Stimulated activated CD4-positive, alpha-beta T cell treated with anti-CD3 and anti-CD28 coated beads, Interleukin-2, amount 100 ng/mL, for 48 hours (primary cell): ENCODE measurements at places on chromosomes 6 and 20.

DNA sequence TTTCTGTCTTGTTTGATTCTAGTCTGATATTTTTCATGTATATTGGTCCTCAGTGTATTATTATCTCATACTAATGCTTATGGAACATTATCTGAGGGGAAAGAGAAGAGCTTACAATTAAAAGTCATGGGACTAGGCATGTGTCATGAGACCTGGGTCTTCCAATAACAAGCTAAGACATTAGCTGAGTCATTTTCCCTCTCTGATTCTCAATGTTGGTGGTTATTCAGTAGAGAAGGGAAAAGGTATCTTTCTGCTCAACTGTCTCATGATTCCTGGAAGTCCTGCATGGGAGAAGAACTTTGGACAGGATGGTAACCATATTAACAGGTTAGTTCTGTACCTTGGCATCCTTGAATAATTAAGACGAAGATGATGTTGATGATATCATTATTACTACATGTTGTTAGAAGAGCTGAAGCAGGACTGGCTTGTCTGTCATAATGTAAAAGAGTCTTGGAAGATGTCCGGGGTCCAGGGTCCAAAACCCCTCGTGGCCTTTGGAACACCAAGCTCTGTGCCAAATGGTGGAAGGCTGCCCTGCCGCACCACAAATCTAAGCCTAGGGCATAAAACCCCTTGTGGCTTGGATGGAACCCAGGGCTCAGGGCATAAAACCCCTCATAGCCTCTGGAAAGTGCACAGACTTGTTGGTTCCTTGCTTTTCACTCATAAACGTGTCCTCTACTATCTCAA lies 19.1 kb downstream of the TRIM38 start:
- no peak for DNase-seq

DNA sequence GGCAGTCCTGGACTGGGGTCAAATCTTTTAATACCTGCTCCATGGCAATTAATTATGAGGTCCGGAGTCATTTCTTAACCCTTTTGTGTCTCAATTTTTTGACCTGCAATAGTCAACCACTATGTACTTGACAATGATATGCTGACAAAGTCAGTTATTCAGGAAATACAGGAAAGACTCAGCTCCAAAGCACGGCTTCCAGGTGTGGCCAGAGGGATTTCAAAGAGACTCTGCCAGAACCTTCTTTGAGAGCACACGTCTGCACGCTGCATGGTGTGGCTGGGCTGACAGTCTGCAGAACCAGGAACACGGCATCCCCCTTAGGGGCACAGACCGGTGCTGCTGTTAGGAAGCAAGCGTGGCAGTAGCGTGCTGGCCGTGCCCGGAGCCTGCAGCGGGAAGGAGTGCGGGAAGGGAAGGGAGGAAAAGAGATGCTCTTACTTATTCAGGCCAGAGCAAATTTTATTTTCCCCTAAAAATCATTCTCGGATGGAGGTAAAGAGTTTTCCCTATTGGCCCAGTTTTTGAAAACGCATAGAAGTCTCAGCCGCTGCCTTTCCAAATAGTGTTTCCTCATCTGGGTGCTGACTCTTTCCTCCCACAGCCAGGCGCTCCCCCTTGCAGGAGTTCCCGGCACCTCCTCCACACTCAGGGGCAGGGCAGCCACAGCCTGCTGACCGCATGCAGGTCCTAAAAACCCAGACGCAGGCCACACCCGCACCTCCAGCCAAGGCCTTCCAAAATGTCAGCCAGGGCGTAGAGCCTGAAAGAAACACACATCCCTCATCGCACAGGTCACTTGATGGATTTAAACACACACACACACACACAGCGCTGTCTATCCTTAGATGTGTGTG lies 187.4 kb upstream of the SNX9 start:
- no peak for DNase-seq

DNA sequence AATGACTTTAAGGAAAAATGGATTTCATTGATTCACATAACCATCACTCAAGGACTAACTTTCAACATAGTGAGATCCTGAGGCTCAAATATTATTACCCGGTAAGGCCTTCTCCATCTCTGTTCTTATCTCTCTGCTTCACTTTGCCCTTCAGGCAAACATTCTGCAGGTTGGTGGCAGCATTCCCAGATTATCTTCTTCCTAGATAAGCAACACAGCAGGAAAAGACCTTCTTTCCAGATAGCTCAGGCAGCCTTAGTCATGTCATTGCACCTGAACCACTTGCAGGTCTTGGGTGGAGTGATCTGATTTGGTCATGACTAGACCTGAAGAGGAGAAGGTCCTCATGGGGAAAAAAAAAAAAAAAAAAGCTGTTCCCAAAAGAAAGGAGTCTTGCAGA lies 5.3 kb upstream of the HIVEP2 start:
- DNase-seq, result no peak

DNA sequence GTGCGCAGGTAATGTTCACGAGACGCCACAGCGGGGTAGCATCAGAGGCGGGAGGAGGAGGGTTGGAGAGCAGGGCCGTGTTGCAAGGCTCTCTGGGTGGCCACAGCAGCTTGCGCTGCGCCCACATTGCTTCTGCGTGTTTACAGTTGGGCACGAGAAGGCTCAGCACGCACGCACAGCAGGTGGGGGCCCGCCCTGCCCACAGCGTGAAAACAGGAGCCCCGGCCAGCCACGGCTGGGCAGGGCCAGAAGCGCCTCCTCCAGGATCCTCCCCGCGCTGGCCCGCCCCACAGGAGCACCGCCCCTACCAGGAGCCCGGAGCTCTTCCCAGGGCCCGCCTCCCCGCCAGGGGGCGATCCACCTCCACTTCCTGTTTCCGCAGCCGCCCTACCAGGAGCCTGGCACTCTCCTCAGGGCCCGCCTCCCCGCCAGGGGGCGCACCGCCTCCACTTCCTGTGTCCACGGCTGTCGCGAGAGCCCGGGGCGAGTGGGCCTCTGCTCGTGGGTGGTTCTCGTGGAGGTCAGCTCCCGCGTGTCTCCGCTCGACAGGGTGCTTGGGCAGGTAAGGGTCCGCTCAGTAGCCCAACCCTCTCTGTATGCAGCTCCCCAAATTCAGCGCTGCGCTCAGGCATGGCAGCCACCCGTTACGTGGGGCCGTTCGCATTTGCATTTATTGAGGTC lies at the start of gene FAM50B:
Gene FAM50B (plus strand): TSS at position 449 of the 681 bp plus-strand sequence. CDS start 439 bp downstream, outside the sequence.
- DNase-seq, result peak; percentile 86

DNA sequence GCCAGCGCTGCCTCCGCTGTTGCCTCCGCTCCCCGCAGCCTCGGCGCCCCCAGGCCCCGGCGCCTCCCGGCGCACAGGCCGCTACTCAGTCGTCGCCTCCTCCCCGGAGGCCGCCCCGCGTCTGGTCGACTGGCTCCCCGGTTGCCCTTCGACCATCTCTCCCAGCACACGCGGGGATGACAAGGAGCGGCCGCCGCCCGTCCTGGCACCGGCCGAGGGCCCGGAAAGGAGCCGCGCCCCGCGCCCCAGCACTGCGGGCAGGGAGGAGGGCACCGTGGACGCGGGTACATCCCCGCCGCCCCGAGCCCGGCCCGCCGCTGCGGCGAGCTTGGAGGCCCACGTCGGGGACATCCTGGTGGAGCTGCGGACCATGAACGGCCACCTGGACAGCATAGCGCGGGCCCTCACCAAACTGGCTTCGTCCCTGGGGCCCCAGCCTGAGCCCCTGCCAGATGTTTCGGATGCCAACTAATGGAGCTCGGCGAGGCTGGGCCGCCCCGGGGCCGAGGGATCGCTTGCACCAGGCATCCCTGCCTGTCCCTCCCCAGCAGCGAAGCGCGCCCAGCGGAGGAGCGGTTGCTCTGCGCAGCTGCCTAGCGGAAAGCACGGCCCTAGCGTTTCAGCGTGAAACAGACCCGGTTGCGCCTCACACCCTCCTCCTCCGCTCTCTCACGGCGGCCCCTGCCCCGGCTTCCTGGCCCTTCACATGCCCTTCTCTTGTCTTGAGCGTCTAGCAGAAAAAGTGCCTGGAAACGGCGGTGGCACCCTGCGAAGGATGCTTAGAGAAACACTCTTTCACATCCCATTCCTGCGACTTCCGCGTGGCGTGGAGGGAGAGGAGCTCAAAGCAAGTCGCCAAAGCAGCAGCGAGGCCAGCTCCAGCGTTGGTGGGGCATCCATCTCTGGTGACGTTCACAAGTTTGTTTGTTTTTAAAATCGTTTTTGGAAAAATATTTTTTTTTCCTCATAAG lies 285.8 kb upstream of the SUPT3H start:
- DNase-seq, result peak; percentile 31

DNA sequence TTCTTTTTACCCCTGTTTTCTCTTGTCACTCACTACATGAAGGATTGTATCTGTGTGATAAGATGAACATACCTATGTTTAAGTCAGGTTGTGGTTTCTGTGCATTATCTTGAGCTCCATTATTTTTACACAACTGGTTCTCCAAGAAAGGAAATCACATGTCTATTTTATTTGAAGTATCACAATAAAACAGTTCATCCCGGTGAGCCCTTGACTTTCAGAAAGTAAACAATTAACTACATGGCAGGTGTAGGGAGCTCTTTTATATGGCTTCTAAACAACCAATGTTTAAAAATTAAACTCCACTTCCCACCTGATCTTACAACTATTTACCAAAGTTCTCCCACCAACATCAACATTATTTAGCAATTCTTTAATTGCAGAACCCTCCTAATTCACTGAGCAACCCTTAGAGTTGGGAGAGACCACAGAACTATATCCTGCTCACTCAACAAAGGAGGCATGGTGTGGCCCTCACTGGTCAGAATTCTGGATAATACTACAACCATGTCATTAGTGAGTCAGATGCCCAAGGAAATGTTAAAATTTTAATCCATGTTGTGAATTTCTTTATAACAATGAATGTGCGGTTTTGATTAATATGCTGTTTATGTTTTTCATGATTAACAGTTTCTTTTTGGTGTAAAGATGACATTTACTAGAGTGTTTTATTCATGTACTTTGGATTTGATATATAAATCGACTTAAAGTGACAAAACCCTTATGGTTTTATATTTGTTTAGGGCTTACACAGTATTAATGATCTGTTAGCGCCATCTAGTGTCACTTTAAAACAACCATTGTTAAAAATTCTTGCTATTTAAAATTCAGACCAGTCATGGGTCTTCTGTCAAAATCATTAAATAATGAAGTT lies 50.0 kb upstream of the SCGN start:
- no peak for DNase-seq
